Bronchus fibroblast of lung (primary cell): ENCODE measurements at places on chromosomes 7 and 10. TPM values are rescaled to one million over a fixed set of nuclear protein-coding genes. Genes with fewer than 3 reads are reported as not detected.

The ASAH2B gene
- 3.4 and 3.6 TPM in 2 replicates for total RNA-seq

The DCLRE1C gene
- total RNA-seq: 6.6 and 7.9 TPM in 2 replicates

The POMZP3 gene
- total RNA-seq: 2.7 TPM in 2 replicates

The PNLIP gene
- total RNA-seq: not detected in 2 replicates

The CALML5 gene
- total RNA-seq: not detected in 2 replicates

The HECW1 gene
- total RNA-seq: 1.8 and 4.2 TPM in 2 replicates

The RBM33 gene
- total RNA-seq: 7.6 and 8.9 TPM in 2 replicates

The RAPGEF5 gene
- 0.15 and 0.34 TPM in 2 replicates for total RNA-seq

The ELFN1 gene
- total RNA-seq: 0.59 and 0.67 TPM in 2 replicates

The OPN4 gene
- not detected in 2 replicates for total RNA-seq

The FGFBP3 gene
- total RNA-seq: 1.3 and 2.2 TPM in 2 replicates

The GPR141 gene
- total RNA-seq: not detected in 2 replicates

The CCDC3 gene
- 0.34 and 0.45 TPM in 2 replicates for total RNA-seq

The FAM25G gene
- not detected in 2 replicates for total RNA-seq

The IFIT1B gene
- not detected in 2 replicates for total RNA-seq

The CCL26 gene
- 1.7 and 1.9 TPM in 2 replicates for total RNA-seq

The SGCE gene
- 56.3 and 57.5 TPM in 2 replicates for total RNA-seq

The EBLN1 gene
- not detected in 2 replicates for total RNA-seq

The LBX1 gene
- total RNA-seq: under 0.01 TPM in 1 of 2 replicates, not detected in the other

The CEP55 gene
- 56.3 and 78.7 TPM in 2 replicates for total RNA-seq

The SPAM1 gene
- total RNA-seq: not detected in 2 replicates

The CYP2C19 gene
- total RNA-seq: not detected in 2 replicates

The SLC16A9 gene
- total RNA-seq: 1.3 and 2.0 TPM in 2 replicates

The BICC1 gene
- total RNA-seq: 12.0 and 12.1 TPM in 2 replicates

The ABCB1 gene
- not detected in 2 replicates for total RNA-seq

The IFIT2 gene
- 1.8 and 2.0 TPM in 2 replicates for total RNA-seq

The INSIG1 gene
- 626 and 697 TPM in 2 replicates for total RNA-seq

The HOXA4 gene
- 2.2 and 3.1 TPM in 2 replicates for total RNA-seq

The HTR7 gene
- total RNA-seq: 2.1 and 2.7 TPM in 2 replicates

The HKDC1 gene
- total RNA-seq: under 0.01 TPM in 1 of 2 replicates, not detected in the other

The CCAR1 gene
- total RNA-seq: 26.9 and 27.1 TPM in 2 replicates

The DDC gene
- total RNA-seq: not detected in 2 replicates

The PEX1 gene
- total RNA-seq: 7.7 and 8.0 TPM in 2 replicates

The JAKMIP3 gene
- under 0.01 TPM in 2 replicates for total RNA-seq

The VPS26A gene
- 12.6 and 15.6 TPM in 2 replicates for total RNA-seq

The SPDYE5 gene
- total RNA-seq: not detected in 2 replicates

The BLNK gene
- 0.15 and 0.50 TPM in 2 replicates for total RNA-seq

The ARHGEF35 gene
- 0.84 and 0.89 TPM in 2 replicates for total RNA-seq

The SPAG6 gene
- total RNA-seq: not detected in 2 replicates

The AKR1B15 gene
- not detected in 2 replicates for total RNA-seq

The TRPV5 gene
- not detected in 2 replicates for total RNA-seq

The FAM25C gene
- not detected in 2 replicates for total RNA-seq

The IMPDH1 gene
- 85.6 and 91.0 TPM in 2 replicates for total RNA-seq

The FOXI2 gene
- total RNA-seq: not detected in 2 replicates

The PANK1 gene
- total RNA-seq: 5.2 and 6.1 TPM in 2 replicates

The SUN3 gene
- total RNA-seq: not detected in 2 replicates

The TMEM213 gene
- not detected in 2 replicates for total RNA-seq

The GBX1 gene
- total RNA-seq: not detected in 2 replicates
